ENCODE measurements at places on chromosomes 7 and 10. TPM values are rescaled to one million over a fixed set of nuclear protein-coding genes. Genes with fewer than 3 reads are reported as not detected.

GRCh38 chr7:148253629-148254028 lies 336.9 kb upstream of the C7orf33 start:
- DNase-seq: no peak

GRCh38 chr7:12554872-12555271 lies 15.6 kb upstream of the SCIN start:
- no peak for DNase-seq

DNA sequence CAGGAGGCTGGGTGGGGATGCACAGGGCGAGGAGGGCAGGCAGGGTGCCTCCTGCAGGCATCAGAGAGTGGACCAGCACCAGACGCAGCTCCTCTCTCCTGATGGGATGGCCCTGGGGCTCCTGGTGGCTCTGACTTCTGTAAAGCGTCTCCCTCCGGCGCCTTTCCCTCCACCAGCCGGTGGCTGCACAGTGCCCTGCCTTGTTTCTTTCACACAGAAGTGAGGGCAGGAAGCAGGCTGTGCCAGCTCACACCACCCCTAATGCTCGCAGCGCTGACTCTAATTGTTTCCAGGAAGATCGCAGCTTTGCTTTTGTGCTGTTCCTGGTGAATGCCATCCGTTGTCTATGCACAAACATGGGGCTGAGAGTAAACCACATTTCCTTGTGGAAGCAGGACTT lies 152.3 kb upstream of the LANCL2 start:
- DNase-seq: no peak

DNA sequence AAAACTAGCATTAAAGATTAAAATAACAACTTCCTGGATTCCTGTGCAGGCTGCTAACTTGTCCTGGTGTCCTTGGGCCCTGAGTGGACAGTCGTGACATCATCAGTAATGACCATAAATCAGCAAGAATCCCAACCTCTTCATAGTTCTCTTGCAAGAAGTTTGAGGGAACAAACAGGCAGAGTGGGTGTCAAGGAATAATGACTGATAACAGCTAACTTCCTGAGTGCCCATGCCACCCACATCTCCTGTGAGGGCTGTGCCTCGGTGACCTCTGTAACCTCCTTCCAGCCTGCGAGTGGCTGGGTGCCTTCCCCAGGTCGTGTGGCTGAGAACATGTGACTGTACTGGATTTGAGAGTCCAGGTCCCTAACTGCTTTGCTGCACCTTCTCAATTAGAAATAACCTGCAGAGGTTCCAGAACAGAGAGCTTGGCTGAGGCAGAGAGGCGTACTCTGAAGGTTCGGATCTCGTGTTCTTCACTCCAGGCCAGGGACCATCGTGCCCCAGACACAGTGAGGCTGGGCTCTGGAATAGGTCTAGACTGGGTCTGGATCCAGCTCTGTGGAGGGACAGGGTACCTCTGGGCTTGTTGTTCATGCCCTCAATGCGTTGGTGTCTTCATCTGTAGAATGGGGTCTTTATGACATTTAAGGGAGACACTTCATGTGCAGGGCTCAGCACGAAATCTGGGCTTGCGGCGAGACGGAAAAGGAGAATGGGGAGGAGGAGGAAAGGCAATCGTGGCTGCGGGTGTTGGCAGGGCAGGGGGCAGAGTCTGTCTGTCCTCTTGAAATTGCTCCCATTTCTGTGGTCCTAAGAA lies 313.1 kb upstream of the ZNF32 start:
- no peak for DNase-seq

DNA sequence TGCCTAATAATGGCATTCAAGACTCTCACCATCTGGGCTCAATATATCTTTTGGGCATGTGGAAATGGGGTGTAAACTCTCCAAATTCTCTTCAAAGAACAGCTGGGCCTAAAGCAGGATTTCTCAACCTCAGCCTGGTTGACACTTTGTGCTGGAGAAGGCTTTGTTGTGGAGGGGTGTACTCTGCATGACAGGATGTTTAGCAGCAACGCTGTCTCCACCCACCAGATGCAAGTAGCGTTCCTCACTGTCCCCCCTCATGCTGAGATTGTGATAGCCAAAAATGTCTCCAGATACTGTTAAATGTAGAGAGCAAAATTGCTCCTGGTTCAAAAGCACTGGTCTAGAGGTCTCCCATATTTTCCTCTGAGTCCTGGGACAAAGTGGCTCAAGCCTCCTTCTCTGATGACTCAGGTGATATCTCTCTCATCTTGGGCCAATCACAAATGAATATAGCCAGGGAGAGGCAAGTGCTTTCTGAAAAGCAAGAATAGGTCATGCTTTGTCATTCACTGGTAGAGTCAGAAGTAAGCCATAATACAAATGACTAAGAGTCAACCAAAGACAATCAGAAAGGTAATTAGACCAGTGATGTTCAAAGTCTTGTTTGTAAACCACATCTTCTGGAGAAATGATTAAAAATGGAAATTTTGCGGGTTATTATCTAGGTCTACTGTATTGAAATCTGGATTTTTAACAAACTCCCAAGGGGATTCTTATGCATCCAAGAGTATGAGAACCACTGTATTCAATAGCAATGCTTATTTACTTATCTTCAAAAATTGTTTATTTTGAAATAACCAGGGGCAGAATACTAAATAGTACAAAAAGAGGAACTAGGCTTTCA lies 330.8 kb downstream of the PTEN start:
- DNase-seq: no peak

- no peak for DNase-seq
These were observed 41.5 kb downstream of the TET1 start for GRCh38 chr10:68601501-68602265.

DNA sequence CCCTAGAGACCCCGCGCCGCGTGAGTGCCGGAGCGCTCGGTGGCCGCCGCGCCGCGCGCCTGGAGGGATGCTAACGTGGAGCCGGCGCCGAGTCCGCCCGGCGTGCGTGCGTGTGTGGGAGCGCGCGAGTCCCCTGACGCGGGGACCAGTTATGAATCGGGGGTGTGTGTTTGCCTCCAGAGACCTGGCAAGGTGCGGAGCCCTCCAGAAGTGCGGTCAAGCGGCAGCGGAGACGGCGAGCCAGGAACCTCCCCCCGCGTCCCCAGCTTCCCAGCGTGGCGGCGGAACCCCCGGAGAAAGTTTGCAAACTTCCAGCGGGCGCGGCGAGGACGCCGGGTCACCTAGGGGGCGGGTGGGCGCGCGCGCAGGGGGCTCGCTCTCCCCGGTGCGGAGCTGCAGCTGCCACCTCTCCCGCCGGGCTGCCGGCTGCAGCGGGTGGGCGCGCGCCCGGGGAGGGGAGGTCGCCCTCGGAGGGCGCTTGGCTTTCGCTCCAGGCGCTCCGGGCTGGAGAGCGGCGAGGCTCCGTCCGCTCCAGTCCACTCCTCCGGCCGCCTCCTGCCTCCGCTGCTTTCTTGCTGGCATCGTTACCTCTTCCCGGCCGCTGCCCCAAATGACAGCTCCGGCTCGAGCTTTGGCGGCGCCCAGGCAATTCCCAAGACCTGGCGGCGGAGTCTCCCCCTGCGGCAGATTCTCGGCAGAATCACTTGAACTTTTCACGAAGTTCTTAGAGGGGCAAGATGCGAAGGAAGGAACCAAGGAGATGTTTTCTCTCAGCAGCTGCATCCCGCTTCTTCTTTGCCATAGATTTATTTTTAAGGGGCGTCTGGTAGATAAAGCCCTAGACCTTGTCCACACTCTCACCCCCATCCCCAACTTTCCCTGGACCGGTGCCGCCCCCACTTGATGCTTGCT lies 2.3 kb upstream of the CREB5 start:
- peak; percentile 18 for DNase-seq

DNA sequence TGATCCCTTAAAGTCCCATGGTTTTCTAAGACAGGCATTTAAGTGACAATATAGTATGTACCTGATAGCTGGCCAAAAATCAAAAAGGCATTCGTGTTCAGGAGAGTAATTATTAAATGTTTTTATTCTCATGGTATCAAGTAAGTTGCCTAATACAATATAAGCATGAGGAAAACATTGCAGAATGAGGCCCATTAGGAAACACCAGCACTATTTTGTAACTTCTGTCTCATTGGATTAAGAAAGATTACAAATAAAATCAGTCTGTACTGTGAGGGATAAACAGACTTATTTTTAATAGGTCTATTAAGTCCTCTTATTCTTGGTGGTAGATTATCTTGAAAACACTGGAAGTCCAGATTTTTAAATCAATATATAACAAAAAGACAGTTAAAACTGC lies 110.1 kb downstream of the SNX13 start:
- DNase-seq: no peak

- no peak for DNase-seq
These were observed 23.6 kb downstream of the SORBS1 start for GRCh38 chr10:95537542-95537927.

- no peak for DNase-seq
These were observed 54.9 kb downstream of the PDGFA start for GRCh38 chr7:464454-465401.

DNA sequence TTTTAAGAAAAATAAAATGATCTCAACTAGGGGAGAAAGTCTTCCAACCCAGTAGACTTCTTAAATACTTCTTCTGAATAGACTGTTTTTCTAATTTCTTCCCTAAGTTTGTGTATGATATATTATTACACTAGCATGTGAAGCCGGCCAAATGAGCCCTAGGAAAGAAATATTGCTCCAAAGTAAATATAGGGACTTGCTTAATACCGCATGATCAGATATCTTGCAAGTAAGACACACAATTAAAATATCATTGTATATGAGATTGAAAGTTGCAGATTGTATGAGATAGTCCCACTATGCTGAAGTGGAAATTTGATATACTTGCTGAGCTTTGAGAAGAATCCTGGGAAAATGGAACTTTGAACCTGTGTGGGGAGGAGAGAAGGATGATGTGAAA lies 225.7 kb downstream of the BAMBI start:
- DNase-seq: no peak

DNA sequence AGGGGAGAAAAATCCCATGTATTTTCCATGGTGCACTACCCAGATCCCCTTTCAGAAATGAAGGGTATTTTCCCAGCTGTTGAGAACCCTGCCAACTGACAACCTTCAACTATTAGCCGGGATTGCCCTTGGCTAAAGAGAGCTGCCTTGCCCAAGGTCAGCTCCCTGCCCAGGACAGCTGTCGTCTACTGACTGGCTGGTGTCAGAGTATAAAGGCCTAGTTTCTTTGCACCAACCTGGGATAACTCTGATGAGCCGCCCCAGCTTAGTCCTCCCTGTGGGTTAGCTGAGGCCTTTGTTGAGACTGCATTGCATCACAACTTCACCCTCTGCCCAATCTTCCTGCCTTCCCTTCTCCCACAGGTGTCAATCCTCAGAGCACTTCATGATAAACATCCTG lies 147.2 kb upstream of the RHEB start:
- DNase-seq: no peak

GRCh38 chr10:32995751-32996150 lies 37.7 kb upstream of the ITGB1 start:
- DNase-seq: no peak

GATA3 gene
- not detected for total RNA-seq

AFAP1L2 gene
- 13.5 TPM for total RNA-seq

CPN1 gene
- not detected for total RNA-seq

RHOBTB1 gene
- 13.1 TPM for total RNA-seq

CALHM3 gene
- not detected for total RNA-seq

GTF2IRD2 gene
- total RNA-seq: 32.9 TPM

GJC3 gene
- total RNA-seq: not detected

TET1 gene
- 3.3 TPM for total RNA-seq

EPO gene
- total RNA-seq: not detected

EBF3 gene
- total RNA-seq: 1.1 TPM

GAD2 gene
- total RNA-seq: not detected

LRRC17 gene
- total RNA-seq: not detected
